ENCODE measurements at places on chromosomes 13 and 19. TPM values are rescaled to one million over a fixed set of nuclear protein-coding genes. Genes with fewer than 3 reads are reported as not detected.

CCDC159 gene
- total RNA-seq: 1.7 TPM

ADGRE3 gene
- not detected for total RNA-seq

NOVA2 gene
- not detected for total RNA-seq

LGALS14 gene
- not detected for total RNA-seq

CD209 gene
- total RNA-seq: not detected

RFPL4A gene
- total RNA-seq: not detected

FGF21 gene
- total RNA-seq: not detected

GET3 gene
- total RNA-seq: 57.7 TPM

GRCh38 chr13:20274466-20274865 is 42.3 kb upstream of the GJB6 start:
- no peaks in the 10 kb centered on the region for H3K36me3 ChIP-seq
- no peak overlapping the region for H3K27ac ChIP-seq
- DNase-seq: no peak

- no peaks in the 10 kb centered on the region for H3K27me3 ChIP-seq
- no peaks in the 10 kb centered on the region for H3K36me3 ChIP-seq
- peak; percentile 42 for DNase-seq
These were observed 38.6 kb downstream of the LIG4 start for GRCh38 chr13:108176685-108177274.

- no peak within 1 kb of the TSS for H3K27ac ChIP-seq
- no peaks in the 10 kb centered on the region for H3K36me3 ChIP-seq
- peaks cover 12% of the 10 kb centered on the region for H3K27me3 ChIP-seq
- peak; percentile 18 for DNase-seq
These were observed at the start of gene KLK6 for GRCh38 chr19:50969413-50969760. Gene KLK6, minus strand, starts transcription at chr19:50969591. Its CDS starts 1,487 bp downstream, at chr19:50968104.

DNA sequence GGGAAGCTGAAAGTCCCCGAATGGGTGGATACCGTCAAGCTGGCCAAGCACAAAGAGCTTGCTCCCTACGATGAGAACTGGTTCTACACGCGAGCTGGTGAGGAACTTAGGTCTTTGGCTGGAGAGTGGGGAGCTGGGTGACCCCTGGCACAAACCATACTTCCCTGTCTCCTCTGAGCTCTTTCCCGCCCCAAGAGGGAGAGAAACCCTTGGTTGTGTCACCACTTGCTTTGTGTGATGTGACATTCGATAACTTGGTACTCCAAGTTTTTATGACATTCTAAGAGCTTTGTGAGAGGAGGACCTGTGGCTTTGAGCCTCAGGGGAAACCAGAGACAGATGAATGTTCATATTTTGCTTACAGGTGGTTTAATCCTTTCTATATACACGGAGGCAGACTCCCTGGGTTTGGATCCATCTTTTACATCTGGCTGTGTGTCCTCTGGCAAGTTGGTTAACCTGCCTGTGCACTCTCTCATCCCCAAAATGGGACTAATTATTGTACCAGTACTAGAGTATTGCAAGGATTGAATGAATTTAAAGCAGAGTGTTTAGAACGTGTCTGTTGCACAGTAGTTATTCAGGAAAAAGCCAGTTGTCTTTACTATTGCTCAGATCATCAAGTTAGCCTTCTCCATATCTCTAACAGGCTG is 1.2 kb downstream of the RPS19 start:
- H3K27me3 ChIP-seq: no peaks in the 10 kb centered on the region
- peaks cover 56% of the 10 kb centered on the region for H3K4me1 ChIP-seq
- peak overlapping the region; percentile 84 for H3K27ac ChIP-seq
- peaks cover 24% of the 10 kb centered on the region for H3K36me3 ChIP-seq
- H3K4me3 ChIP-seq: peak overlapping the region; percentile 85
- no peak for DNase-seq

DNA sequence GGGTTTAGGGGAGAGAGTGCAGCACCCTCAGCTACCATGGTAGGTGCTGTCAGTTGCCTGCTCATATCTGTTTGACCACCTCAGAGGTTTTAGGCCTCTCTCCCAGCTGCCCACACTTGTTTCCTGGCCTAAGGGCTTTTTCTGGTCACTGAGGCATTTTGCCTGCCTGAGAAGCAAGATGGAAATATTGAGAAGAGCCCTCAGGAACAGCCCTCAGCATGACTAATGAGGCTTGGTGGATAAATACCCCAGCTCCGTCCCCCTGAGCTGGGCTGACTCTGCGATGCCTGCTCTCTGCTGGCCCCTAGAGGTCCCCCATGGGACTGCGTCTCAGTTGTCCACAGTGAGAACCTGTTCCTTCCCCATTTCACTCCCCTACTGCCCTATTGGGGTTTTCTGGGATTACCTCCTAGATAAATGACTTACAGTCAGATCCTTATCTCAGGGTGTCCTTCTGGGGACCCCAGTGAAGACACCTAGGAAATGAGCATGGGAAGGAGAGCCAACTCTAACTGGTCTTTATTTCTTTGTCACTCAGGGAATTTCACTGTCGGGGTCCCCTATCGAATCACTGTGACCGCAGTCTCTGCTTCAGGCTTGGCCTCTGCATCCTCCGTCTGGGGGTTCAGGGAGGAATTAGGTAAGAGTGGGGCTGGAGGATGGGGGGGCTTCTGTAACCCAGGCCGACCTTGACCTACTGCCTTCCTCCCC is 13.3 kb downstream of the PALM3 start:
- H3K36me3 ChIP-seq: no peaks in the 10 kb centered on the region
- no peak overlapping the region for H3K4me3 ChIP-seq
- DNase-seq: peak; percentile 23
- H3K4me1 ChIP-seq: no peaks in the 10 kb centered on the region
- H3K27ac ChIP-seq: no peak overlapping the region

DNA sequence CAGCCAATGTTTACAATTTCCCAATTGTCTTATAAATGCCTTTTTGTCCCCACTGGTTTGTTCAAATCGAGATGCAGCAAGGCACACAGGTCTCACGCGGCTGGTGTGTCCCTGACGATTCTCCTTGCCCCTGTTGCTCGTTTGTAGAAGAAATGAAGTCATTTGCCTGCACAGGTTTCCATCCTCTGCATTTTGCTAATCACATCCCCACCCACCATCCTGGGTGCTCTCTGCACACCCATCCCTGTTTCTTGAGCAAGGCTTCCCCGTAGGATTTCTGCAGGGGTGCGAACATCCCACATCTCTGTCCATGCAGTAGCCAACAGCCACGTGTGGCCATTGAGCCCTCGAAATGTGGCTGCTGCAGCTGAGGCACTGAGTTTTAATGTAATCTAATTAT is 59.8 kb upstream of the SOX1 start:
- H3K4me3 ChIP-seq: no peak overlapping the region
- H3K36me3 ChIP-seq: no peaks in the 10 kb centered on the region

DNA sequence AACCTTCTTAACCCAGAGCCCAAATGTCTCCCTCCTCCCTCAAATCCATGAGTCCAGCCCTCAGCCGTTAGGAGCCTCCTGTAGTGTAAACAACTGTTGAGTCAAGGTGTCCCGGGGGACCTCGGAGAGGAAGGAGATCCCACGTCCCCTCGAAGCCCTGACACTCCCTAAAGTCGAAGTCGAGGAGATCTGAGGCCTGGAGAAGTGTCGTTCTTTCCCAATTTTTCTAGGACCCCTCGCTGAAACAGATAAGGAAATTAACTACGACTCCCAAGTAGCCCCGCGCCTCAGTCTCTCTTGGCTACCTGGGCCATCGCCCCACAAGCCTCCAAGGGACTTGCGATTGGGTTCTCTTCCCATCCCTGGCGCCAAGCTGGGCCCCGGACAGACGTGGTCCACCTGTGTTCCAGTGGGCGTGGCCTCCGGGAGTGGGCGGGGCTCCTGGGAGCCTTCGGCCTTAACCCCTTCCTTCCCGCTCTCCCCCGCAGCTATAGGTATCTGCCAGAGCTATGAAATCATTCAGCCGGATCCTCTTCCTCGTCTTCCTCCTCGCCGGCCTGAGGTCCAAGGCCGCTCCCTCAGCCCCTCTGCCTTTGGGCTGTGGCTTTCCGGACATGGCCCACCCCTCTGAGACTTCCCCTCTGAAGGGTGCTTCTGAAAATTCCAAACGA is 869 bp downstream of the GFY start:
- peaks cover 16% of the 10 kb centered on the region for H3K4me1 ChIP-seq
- no peaks in the 10 kb centered on the region for H3K36me3 ChIP-seq
- H3K27me3 ChIP-seq: peaks cover 88% of the 10 kb centered on the region
- DNase-seq: no peak

GRCh38 chr13:113745059-113745458 is 14.0 kb upstream of the TMEM255B start:
- H3K27me3 ChIP-seq: no peaks in the 10 kb centered on the region
- H3K27ac ChIP-seq: no peak overlapping the region
- no peaks in the 10 kb centered on the region for H3K36me3 ChIP-seq
- peaks cover 74% of the 10 kb centered on the region for H3K4me1 ChIP-seq
- no peak overlapping the region for H3K4me3 ChIP-seq

DNA sequence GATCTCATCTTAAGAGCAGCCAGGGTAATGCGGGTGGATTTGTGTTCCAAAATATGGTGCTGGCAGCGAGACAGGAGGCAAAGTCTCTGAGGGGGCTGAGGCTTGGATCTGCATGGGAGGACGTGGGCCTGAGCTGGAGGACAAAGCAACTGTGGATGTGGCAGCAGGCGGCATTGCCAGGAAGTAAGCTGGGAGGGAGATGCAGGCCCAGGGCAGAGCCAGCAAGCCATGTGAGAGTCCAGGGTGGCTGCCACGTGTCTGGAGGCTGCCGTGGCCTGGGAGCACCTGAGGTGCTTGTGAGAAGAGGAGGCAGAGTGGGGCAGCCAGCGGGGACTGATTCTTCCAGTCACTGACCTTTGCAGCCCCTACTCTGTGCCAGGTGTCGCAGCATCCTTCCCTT is 52.0 kb downstream of the DPF1 start:
- peaks cover 3% of the 10 kb centered on the region for H3K36me3 ChIP-seq
- H3K4me3 ChIP-seq: no peak overlapping the region
- no peak overlapping the region for H3K27ac ChIP-seq

DNA sequence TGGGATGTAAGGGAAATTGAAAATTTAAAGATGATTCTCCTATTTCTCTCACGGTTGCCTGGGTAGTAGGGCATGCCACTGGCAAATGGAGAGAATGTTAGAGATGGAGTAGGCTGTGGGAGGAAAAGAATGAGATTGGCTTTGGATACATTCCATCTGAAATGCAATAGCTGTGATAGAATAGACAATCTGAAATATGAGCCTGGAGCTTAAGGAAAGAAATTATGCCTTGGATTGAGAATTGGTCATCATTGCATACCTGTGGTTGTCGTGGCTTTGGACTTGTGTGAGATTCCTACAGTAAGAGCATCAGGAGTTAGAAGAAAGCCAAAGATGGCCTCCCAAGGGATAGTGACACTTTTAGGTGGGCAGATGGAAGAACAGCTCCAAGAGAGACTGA is 305.1 kb upstream of the SLC10A2 start:
- no peak overlapping the region for H3K4me3 ChIP-seq
- no peaks in the 10 kb centered on the region for H3K27me3 ChIP-seq
- DNase-seq: no peak
- H3K27ac ChIP-seq: no peak overlapping the region
- no peaks in the 10 kb centered on the region for H3K4me1 ChIP-seq

DNA sequence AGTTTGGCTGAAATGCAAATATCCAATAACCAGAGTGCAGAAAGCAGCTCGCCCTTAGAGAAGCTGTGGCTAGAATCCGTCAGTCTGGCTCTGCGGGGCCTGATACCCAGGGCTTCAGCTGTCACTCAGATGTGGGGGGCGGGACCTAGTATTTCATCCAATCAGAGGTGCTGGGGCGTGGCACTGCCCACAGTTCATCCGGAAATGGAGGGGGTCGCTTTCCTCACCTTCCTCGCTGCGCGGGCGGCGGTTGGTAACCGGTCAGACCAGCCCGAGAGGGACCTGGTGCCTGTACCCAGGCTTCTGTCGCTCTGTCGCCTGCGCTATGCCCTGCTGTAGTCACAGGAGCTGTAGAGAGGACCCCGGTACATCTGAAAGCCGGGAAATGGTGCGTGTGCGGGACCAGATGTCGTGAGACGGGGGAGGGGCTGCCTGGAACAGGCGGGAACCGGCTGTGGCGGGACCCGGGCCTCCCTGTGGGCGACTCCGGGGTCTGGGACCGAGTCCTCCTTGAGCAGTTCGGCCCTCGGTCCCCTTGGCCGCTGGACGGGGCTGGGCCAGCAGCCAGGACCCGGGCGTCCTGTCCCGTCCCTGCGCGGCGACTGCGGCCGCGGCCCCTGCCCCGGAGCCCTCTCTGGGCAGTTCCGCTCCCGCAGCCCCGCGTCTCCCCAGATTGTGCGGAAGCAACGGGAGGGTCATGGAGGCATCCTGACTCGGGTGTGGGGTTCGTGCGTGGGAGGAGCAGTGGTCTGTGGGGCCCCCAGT is at the start of gene ZNF700:
ZNF700 (plus strand) TSS at position 222 of the 765 bp plus-strand sequence; CDS start at position 326, 104 bp downstream.
- peak within 1 kb of the TSS; percentile 97 for H3K27ac ChIP-seq
- no peaks in the 10 kb centered on the region for H3K27me3 ChIP-seq
- DNase-seq: peak; percentile 93
- H3K4me1 ChIP-seq: peaks cover 51% of the 10 kb centered on the region

DNA sequence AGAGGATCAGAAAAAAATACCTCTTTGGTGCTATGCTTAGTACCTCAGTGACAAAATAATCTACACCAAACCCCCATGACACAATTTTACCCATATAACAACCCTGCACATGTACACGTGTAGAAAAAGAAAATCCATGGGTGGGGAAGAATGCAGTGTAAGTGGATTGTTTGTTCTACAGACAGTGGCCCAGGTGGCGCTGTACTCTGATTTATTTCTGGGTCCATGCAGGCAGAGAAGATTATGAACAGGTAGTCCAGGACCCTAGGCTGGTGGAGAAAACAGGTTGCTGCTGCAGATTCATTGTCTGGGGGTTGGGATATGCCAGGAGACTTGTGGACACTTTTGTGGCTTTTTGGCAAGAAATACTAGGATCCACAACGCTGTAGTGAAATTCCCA is 9.1 kb downstream of the ZNF100 start:
- no peaks in the 10 kb centered on the region for H3K4me1 ChIP-seq
- peaks cover 5% of the 10 kb centered on the region for H3K36me3 ChIP-seq
- H3K4me3 ChIP-seq: no peak overlapping the region
- no peaks in the 10 kb centered on the region for H3K27me3 ChIP-seq
- no peak overlapping the region for H3K27ac ChIP-seq

DNA sequence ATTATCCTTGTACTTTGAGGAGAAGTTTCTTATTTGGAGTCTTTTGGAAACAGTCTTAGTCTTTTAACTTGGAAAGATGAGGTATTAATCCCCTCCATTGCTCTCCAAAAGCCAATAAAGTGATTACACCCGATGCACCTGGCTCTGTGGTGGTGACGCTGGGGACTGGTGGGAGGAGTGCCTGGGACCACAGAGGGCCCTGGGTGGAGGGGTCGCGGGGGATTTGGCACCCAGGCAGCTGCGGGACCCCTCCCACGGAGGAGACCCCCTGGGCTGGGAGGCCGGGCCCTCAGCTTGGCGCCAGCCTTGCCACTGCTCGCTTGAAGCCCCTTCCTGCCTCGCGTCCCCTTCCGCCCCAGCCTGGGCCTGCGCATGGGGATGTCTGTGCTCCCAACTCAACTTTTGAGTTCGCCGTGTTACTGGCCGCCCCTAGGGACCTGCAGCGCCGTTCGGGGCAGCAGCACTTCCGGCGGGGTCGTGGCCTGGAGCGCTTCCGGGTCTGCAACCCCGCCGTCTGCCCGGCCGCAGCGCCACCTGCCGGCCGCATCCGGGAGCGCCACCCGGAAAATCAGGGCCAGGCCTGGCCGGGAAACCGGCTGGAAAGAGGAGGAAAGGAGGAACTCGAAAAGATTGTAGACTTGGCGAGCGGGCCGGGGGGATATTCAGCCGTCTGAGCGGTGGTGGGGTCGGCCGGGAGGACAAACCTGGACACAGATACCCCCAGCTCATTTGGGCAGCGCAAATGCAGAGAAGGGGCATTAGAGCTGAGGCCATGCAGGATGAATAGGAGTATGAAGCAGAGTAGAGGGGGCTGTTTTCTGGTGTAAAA is 8.4 kb downstream of the PEAK3 start:
- H3K4me1 ChIP-seq: peaks cover 36% of the 10 kb centered on the region
- H3K27me3 ChIP-seq: no peaks in the 10 kb centered on the region
- peak overlapping the region; percentile 31 for H3K27ac ChIP-seq
- peak; percentile 64 for DNase-seq

- no peaks in the 10 kb centered on the region for H3K4me1 ChIP-seq
- no peaks in the 10 kb centered on the region for H3K27me3 ChIP-seq
- H3K27ac ChIP-seq: no peak overlapping the region
- no peak overlapping the region for H3K4me3 ChIP-seq
These were observed 817.8 kb upstream of the PCDH9 start for GRCh38 chr13:68047889-68048288.

Data from HepG2 (cell line).